ENCODE measurements at places on chromosomes 5 and 9.

DNA sequence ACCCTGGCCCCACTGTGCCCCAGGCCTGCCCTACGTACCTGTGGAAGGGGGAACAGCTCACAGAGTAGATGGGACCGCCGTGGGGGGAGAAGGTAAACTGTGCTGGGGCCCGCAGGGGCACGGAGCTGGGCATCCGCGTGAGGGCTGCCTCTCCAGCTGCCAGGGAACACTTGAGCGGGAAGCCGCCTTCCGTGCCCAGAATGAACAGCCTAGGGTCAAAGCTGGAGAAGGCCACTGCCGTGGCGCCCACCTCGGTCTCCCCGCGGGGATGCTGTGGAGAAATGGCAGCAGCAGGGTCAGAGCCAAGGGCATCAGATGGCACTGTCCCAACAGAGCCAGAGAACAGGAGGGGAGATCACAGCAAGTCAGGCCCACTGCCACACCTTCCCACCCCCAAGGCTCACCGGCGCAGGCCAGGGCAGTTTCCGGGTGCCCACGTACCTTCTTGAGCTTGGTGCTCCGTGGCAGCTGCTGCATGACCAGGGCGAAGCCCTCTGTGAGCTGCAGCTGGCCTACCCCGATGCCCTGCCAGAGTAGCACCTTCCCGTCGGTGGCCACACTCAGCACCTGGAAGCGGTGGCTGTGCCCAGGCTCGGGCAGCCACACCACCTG lies 21.9 kb downstream of the DYNC2I2 start:
- no peak for DNase-seq

GRCh38 chr5:99928490-99928889 lies 606.7 kb upstream of the FAM174A start:
- no peak for DNase-seq

DNA sequence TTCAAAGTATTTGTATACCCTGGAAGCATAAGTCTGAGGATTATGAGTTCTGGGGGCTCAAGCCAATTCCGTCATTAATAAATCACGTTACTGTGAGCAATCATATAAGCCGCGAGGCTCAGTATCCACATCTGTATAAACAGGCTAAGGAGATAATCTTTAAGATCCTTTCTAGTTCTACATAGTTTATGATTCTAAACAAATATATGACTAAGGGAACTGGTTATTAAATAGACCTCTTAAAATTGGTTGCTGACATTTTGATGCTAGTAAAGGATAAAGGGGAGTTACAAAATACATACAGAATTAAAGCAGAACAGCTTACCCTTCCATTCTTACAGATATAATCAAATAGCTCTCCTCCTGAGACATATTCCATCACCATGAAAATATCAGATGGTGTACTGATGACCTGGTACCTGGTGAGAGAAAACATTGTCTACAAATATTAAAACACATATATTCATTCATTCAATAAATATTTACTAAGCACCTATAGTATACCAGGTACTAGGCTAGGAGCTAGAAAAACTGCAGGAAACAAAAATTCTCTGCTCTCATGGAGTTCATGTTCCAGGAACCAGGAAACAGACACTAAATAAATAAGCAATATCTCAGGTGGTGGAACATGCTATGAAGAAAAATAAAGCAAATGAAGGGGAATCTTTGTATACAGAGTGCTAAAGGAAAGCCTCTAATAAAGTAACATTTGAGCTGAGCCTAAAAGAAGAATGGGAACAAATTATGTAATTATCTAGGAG lies 19.5 kb upstream of the TTC33 start:
- DNase-seq = no peak

- DNase-seq = no peak
Measured at GRCh38 chr5:44664711-44665100, 144.0 kb upstream of the MRPS30 start.

DNA sequence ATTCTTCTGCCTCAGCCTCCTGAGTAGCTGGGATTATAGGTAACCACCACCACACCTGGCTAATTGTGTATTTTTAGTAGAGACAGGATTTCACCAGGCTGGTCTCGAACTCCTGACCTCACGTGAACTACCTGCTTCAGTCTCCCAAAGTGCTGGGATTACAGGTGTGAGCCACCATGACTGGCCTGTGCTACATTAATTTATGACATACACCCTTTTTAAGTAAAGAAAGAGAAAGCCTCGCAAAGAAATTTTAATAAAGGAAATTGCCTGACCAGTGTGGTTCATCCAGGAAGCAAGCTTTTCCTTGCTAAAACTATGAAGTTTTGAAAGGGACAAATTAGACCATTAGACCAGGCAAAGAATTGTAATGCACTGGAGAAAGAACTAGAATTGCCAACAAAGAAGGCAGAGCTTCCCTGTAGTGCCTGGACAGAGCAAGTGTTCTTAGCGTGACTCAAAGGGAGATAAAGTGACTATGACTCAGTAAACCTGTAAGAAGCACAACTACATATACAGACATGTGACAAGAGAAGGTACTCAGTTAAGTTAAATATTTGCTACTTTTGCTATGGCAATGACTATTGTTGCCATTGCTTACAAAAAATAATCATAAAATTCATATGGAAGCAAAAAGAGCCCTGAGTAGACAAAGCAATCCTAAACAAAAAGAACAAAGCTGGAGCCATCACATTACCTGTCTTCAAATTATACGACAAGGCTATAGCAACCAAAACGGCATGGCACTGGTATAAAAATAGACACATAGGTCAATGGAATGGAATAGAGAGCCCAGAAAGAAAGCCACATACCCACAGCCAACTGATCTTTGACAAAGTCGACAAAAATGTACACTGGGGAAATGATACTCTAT lies 54.6 kb downstream of the FYB1 start:
- DNase-seq = no peak

GRCh38 chr9:37390759-37391158 lies 31.7 kb upstream of the GRHPR start:
- DNase-seq = no peak

GRCh38 chr5:14935341-14935740 lies 63.8 kb upstream of the ANKH start:
- no peak for DNase-seq

- no peak for DNase-seq
Measured at GRCh38 chr5:155008669-155009068, 4.9 kb upstream of the KIF4B start.

DNA sequence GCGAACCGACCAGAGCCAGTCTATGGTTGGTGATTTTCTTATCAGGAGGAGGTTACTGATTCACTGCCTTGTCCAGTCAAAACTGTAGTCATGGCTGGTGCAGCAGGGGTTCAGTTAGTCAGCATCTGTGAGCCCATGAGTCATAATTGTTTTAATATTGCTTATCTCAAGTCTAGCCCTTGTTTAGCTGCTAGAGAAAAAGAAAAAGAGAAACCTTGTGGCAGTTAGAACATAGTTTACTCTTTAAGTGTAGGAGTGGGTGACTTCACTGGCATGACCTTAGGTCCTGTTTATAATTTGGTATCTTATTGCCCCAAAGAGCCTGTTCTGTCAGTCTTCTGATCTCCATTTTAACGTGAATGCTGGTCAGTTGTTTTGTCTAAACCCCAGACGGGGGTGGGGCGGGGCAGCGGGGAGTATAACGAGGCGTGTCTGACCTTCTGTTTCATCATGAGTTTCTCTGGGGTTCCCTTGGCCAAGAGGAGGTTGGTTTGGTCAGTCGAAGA lies 76.9 kb upstream of the NFIL3 start:
- DNase-seq = no peak

DNA sequence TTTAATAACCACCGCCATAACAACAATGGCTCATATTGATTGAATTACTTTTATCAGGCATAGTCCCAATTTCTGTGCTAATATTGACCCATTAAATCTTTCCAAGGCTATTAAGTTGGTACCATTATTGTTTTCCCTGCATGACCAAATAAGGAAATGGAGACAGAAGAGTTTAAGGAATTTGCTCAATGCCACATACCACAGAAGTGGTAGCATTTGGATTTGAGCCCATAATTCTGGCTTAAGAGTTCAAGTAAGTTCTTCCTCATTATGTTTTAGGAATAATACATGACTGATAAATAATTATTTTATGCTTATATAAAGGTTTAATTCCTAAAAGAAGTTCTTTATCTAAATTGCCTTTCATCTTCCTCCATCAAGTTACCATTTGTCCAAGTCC lies 43.4 kb upstream of the HAPLN1 start:
- DNase-seq = no peak

- no peak for DNase-seq
Measured at GRCh38 chr9:88429595-88430430, 41.6 kb downstream of the SPIN1 start.

- DNase-seq = no peak
Measured at GRCh38 chr5:134459010-134459403, 47.3 kb upstream of the CDKN2AIPNL start.

All from eye (tissue), 1 donor.